GDM1 (cell line): ENCODE measurements at places on chromosomes 2 and 18.

DNA sequence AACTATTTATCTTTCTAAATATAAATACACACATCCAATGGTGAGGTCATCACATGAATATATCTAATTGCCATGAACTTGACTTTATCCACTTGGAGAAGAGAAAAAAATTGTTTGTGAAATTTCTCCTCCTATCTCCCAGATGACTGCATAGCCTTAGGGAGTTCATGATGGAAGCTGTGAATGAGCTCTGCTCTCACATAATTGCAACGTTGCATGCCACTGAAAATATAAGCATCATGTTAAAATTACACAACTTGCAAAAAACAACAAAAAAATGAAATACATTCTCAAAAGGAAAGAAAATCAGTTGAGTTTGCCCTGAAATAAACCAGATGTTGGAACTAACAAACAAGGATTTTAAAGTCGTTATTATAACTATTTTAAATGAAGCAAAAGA is 50.6 kb upstream of the OSR1 start:
- no peak for DNase-seq

DNA sequence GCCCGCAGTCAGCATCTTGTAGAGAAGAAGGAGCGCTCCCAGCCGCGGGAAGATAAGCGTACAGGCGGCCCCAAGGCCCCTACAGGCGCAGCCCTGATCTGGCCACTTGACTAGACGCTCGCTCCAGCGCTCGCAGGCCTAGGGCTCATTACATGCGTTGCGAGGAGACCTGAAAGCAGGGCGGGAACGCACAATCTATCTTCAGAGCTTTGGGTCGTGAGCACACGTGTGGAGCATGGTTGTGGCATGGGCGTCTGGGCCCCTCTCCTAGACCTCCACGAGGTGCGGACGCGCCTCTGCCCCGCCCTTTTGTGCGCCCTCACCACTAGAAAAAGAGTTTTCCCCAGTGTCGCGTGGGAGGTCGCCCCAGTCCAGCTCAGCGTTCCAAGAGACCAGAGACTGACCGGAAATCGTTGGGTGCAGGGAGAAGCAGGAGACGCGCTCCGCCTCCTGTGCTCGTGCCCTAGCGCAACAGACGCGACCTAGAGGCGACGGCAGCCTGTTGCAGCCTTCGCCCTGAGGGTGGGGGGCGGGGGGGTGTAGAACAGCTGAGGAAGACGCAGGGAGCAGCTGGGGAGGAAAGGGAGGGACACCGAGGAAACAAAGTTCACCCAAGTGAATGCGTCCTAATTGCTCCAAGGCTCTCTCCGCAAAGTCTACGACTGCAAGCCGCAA is 12.6 kb downstream of the NR4A2 start:
- no peak for DNase-seq

DNA sequence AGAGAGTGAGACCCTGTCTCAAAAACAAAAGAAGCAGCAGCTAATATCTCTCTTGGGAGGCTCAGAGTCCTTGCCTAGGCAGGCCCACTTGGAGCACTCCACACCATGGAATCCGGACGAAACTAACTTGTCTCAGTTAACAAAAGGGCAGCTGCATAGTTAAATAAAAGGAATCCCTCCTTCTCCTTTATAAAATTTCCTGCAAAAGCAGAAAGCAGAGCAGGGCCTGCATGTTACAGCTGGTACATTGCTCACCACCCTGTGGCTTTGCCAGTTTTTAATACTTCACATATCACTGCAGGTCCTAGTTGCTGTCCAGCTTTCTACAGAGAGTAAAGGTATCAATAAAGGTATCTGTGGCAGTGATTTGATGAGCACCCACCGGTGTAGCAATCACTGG is 93.6 kb downstream of the ASAP2 start:
- no peak for DNase-seq

DNA sequence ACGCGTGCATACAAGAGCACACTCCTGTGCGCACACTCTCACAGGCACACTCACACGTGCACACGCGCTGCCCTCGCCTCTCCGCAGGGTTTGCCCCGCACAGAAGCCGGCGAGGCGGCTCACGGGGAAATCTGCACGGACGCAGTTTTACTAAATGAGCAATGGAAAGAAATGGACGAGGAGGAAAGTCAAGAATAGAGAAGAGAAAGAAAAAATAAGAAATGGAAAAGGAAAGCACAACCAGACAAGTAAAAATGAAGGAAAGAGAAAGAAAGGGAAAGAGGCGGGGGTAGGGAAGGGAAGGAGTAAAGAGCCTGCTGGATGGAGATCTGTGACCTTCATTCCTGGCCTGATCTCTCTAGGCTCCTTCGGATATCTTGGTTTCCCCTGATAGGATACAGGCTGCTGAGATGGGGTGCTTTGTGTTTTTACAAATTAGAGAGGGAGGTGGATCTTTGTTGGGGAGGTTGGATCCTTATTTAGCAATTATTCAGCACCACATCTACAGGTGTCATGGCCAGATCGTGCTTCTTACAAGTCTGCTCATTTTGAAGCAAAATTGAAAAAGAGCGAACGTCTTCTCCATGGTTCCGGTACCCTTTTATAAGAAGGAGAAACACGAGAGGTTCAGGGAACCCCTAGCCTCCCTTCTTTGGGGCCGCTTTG is 693 bp upstream of the LRP2 start:
- DNase-seq, result no peak

DNA sequence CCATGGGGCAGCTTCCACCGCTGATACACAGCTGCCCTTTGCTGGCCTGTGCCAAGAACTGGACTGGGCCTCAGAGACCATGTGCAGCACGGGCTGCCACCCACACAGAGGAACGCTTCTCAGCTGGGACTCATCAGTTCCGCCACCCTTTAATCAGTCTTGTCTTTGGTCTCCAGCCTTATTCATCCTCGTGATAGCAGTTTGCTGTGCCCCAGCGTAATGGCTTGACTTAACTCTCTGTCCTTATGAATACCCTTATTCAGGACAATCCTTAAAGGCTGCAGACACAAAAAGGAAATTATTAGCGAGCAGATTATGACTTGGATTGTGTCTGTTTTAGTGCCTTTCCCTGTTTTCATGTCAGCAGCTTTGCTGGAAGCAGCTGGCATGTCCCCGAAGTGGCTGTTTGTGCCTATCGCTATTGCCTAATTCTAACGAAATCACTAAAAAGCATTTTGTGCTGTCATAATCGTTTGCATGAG is 108.9 kb upstream of the DAPL1 start:
- no peak for DNase-seq

GRCh38 chr18:79583984-79584401 is 95.6 kb upstream of the CTDP1 start:
- no peak for DNase-seq

DNA sequence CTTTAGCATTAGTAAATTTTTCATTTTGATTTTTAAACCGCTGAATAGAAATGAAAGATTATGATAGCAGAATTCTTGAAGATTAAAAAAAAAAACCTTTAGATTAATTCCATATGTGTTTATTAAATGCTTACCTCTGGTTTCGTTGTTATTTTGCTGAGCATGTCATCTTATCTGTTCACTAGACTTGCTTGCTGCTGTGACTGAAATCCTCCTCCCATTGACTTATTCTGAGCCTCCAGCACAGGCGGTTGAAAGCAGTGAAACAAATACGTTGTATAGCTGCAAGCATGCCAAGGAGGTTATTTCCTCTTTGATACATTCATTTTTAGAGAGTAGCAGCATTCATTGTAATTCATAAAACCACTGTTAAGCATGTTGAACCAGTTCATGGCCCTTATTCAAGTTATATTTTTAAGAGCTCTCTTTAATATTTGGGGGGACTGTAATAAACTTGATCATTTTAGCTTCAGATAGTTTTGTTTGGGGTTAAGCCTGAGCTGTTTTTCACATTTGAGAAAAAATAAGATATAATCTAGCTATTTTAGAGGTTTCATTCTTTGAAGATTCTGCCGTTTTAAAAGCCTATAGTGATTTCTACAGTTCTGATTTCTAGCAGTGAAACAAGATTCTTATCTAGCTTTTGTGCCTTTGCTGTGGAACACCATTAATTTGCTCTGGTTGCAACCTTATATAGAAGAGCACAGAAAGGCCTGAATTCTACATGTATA is at the start of gene HTR2B:
HTR2B (minus strand) TSS at position 205 of the 731 bp plus-strand sequence. CDS start 1,278 bp downstream, outside the sequence.
- DNase-seq, result no peak

DNA sequence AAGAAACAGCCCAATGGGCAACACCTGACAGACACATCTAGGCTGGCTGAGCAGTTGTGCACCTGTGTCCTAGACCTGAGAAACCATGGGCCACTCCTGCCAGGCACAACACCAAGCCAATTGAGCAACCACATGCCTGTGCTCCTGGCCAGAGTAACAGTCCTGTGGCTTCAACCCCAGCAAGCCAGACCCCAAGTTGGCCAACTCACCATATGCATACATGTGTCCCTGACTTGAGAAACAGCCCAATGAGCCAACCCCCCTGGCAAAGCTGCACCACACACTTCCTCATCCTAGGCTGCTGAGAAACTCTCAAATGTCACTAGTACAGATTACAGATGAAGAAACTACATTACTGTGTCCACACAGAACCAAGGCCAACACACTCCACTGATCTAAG is 36.6 kb downstream of the USP34 start:
- DNase-seq, result no peak
